ENCODE measurements at places on chromosomes 3 and 15.

GRCh38 chr3:89173546-89173945 is 66.1 kb downstream of the EPHA3 start:
- DNase-seq = no peak

DNA sequence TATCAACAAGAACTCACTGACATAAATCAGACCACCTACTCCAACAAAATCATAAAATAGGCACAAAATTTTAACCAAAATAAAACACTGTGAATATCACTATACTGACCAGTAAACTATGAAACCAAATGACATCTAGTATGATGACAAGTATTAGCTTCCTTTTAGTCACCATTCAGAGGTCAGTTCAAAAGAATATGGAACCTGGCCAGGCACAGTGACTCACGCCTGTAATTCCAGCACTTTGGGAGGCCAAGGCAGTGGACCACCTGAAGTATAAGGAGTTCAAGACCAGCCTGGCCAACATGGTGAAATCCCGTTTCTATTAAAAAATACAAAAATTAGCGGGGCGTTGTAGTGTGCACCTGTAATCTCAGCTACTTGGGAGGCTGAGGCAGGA is 65.8 kb downstream of the SMARCC1 start:
- DNase-seq = no peak

GRCh38 chr3:151351219-151351618 is 21.9 kb upstream of the P2RY13 start:
- DNase-seq = no peak

DNA sequence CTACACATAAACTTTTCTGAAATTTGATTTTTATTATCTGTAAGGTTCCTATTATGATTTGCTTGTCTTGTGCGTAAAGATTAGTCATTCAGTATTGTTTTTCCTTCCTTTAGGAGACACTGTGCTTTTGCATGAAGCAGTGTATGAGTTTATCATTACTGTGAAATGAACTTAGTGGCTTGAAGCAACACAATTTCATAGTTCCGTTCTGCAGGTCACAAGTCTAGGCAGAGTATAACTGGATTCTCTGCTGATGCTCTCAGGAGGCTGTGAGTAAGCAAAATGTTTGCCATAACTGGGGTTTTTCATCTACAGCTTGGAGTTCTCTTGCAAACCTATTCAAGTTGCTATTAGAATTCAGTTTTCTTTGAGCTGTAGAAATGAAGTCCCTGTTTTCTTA is 1136.1 kb downstream of the OTOL1 start:
- DNase-seq = no peak

DNA sequence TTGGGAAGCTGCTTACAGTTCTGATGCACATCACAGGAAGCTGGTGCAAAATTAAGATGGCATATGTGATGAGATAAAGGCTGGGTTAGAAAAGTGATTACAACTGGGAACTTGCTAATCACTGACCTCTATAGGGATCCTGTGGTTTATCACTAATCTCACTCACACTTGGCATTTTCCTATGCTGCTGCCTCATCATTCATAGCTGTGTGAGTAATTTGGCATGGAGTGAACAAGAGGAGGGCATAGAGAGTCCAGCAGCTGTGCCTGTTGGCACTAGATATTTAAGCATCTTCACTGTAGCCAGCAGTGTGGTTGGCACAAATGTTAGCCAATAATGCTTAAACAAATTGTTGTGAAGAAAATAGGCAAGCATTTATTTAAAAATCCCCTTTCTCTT is 217.7 kb upstream of the CGNL1 start:
- DNase-seq = no peak

DNA sequence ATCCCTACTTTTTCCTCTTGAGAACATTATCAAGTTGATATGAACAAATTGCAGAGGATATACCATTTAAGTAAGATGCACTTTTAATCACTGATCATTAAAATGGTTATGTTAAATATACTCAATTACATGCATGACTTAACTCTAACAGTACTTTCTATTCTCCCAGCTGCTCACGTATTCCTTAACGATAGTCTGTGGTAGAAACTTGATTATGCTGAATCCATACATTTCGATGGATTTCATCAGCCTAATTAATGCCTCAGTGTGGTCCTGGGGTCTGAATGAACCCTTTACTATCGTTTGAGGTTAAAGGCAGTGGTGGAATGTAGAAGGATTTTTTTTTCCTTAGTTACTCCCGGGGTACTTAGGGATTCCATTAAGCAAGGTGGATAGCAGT is 18.6 kb downstream of the SOX2 start:
- DNase-seq = no peak
